Thymus (tissue), 14 donors: ENCODE measurements at places on chromosomes 5 and 9. TPM values are rescaled to one million over a fixed set of nuclear protein-coding genes. Genes with fewer than 3 reads are reported as not detected.

- DNase-seq: no peak
Measured at GRCh38 chr5:42061121-42061520, 136.0 kb downstream of the FBXO4 start.

The ENTREP1 gene
- 4.1 TPM for total RNA-seq

The CNTFR gene
- 3.9 TPM for total RNA-seq

The PHF24 gene
- total RNA-seq: 0.28 TPM

The PCDHA10 gene
- under 0.01 TPM for total RNA-seq

DNA sequence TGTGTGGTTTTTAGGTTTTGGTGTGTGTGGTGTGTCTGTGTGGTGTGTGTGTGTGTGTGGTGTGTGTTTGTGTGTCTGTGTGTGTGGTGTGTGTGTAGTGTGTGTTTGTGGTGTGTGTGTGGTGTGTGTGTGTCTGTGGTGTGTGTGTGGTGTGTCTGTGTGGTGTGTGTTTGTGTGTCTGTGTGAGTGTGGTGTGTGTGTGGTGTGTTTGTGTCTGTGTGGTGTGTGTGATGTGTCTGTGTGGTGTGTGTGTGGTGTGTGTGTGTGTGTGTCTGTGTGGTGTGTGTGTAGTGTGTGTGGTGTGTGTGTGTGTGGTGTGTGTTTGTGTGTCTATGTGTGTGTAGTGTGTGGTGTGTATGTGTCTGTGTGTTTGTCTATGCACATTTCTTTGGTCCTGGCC lies 25.0 kb upstream of the NKD2 start:
- no peak for DNase-seq

The NUDCD2 gene
- total RNA-seq: 39.0 TPM

GRCh38 chr5:139659695-139660101 lies 11.5 kb downstream of the CXXC5 start:
- no peak for DNase-seq
